Chondrocyte (in vitro differentiated cells): ENCODE measurements at places on chromosomes 13 and 19. TPM values are rescaled to one million over a fixed set of nuclear protein-coding genes. Genes with fewer than 3 reads are reported as not detected.

HCN2 gene
- total RNA-seq, result 6.2 to 6.8 TPM (median 6.7 TPM) in 3 replicates

SERP2 gene
- total RNA-seq, result 6.7 to 9.5 TPM (median 8.5 TPM) in 3 replicates

AZU1 gene
- 0.37 to 0.51 TPM in 2 of 3 replicates, not detected in the other for total RNA-seq

DNA sequence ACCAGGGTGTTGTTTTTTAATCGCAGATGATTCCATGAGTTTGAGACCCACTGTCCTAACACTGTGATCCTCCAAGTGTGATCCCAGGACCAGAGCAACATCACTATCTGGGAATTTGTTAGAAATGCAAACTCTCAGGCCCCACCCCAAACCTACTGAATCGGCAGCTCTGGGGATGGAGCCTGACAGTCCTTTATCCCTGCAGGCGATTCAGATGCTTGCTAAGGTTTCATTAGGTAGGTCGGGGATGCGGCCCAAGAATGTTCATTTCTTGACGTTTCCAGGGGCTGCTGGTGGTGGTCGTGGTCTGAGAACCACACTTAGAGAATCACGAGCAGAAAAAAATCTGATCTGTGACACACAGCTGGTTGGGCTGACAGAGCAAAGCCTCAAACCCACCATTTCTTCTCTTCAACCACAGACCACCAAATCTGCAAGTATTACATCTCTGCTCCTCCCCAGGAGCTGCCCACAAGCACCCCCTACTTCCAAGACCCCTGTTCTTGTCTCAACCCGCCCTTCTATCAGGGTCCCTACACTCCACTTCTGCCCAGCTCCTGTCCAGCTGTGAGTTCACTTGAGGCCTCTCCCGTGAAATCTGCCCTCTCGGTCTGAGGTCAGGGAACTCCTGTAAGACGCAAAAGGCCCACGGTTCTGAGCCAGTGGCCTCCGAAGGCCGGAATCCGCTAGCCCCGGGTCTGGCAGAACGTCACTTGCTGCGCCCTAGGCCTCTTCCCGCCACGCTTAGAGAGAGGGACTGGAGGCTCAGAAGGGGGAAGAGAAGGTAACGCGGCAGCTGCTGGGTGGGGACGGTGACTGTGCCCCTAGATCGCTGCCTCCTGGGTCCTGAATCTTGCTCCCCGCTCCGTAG, 1.1 kb upstream of the FARP1 start:
- H3K4me3 ChIP-seq, result peak overlapping the region; percentile 54
- peak overlapping the region; percentile 41 for H3K27ac ChIP-seq
- H3K4me1 ChIP-seq, result peaks cover 27% of the 10 kb centered on the region
- DNase-seq, result no peak

GRCh38 chr13:111917901-111918300, 149.0 kb upstream of the SOX1 start:
- no peak overlapping the region for H3K27ac ChIP-seq
- H3K4me3 ChIP-seq, result no peak overlapping the region
- DNase-seq, result no peak
- peaks cover 35% of the 10 kb centered on the region for H3K27me3 ChIP-seq
- peaks cover 5% of the 10 kb centered on the region for H3K4me1 ChIP-seq
- H3K36me3 ChIP-seq, result no peaks in the 10 kb centered on the region

DNA sequence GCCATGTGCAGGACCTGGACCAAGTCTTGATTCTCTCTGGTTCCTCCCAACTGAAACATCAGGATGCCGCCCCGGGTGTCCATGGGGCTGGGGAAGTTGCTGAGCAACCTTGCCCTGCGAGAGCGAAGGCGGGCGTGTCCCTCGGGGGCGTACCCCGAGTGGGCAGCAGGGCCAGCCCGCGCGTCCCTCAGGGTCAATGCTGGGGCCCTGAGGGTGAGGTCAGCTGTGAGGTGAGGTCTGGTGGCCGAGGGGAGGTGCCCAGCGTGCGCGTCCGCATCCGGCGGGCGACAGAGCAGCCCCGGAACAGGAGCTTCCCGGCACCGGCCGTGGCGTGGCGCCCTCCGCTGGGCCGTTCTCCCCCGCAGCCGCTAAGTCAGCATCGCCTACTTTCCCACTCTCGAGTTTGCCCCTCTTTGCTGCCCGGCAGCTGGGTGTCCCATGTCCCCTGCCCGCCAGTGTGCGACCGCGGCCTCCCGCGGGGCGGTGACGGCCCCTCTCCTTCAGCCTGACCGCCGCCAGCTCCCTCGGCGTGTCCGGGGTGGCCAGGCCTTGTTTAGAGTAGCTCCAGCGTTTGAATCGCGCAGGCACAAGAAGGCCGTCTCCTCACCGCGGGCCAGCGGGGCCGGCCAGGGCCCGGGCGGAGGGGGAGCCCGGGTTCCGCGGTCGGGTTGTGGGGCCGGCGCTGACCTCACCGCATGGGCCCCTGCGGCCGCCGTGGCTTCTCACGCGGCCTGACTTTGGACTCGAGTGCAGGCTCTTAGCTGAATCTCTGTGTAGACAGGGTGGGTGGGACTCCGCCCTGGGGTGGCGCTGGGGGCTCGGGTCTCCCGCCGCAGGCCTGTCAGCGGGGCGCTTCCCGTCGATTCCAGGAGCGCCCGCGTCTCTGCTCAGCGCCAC, 33.0 kb downstream of the GJA3 start:
- peaks cover 7% of the 10 kb centered on the region for H3K27me3 ChIP-seq
- H3K4me3 ChIP-seq, result peak overlapping the region; percentile 59
- peak overlapping the region; percentile 46 for H3K27ac ChIP-seq
- peaks cover 12% of the 10 kb centered on the region for H3K4me1 ChIP-seq
- no peaks in the 10 kb centered on the region for H3K36me3 ChIP-seq
- no peak for DNase-seq

- H3K36me3 ChIP-seq, result no peaks in the 10 kb centered on the region
- H3K4me3 ChIP-seq, result no peak overlapping the region
- DNase-seq, result no peak
- H3K27me3 ChIP-seq, result no peaks in the 10 kb centered on the region
Observed at GRCh38 chr13:80751854-80752253, 410.9 kb upstream of the SPRY2 start.

DNA sequence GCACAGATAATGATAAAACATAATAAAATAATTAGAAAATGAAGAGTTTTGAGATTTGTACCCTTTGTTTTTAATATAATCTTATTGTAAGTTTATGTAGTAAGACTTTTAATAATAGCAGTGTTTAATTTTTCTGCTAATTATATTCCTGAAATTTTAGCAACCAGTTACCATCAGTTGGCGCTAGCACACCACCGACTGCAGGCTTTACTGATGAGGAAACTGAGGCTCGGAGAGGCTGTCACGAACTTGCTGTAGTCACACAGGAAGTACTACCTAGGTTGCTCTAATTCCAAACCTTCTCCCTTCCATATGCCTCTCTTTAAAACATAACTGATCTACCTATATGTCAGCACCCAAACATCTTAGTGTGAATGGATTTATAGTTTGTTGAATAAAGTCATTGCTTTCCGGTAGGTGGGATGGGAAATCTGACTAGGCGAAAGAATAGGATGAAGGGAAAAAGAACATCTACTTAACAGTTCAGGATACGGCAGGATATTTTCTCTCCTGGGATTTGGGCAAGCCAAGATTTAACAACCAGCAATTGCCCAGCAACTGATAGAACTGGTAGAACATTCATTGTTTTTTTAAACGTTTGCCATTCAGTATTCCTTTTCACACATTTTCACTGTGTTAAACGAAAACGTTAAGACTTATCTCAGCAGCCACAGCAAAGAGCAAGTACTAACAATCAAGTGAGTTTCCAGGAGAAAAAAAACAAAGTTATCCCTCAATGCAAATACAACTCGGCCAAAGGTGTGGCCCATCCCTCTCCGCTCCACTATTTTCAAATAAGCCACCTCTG, 822 bp upstream of the RFXAP start:
- no peak for DNase-seq
- peaks cover under 1% of the 10 kb centered on the region for H3K27me3 ChIP-seq
- H3K27ac ChIP-seq, result peak overlapping the region; percentile 81
- peaks cover 34% of the 10 kb centered on the region for H3K4me1 ChIP-seq

- no peaks in the 10 kb centered on the region for H3K4me1 ChIP-seq
- no peak overlapping the region for H3K27ac ChIP-seq
- no peaks in the 10 kb centered on the region for H3K36me3 ChIP-seq
Observed at GRCh38 chr13:38519229-38519911, 167.5 kb upstream of the FREM2 start.

GRCh38 chr13:89066868-89067466, 1395.8 kb downstream of the SLITRK5 start:
- H3K27me3 ChIP-seq, result no peaks in the 10 kb centered on the region
- no peaks in the 10 kb centered on the region for H3K36me3 ChIP-seq
- no peak for DNase-seq
- no peaks in the 10 kb centered on the region for H3K4me1 ChIP-seq
